ENCODE measurements at places on chromosomes 5 and 9.
A peak's percentile ranks its signal among the peaks of the same experiment; 100 is the strongest.

DNA sequence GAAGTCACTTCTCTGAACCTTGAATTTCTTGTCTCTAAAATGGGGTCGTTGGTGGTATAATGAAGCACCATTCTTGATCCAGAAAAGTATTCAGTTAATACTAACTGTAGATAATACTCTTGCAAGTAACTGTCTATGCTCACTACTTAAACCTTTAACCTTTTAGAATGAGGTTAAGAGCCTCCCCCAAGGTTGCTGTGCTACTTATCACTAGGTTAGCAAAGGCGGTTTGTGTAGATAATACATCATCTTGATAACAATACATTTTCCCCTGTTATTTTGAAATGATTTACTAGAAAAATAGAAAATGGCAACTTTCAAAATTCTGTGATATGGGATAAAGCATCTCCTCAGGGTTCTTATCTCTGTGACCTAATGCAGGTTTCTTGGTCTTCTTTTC is 12.6 kb downstream of the MAP3K1 start:
- no peak for DNase-seq

- DNase-seq = no peak
Measured at GRCh38 chr5:172606156-172606785, 34.8 kb upstream of the NEURL1B start.

- DNase-seq = no peak
Measured at GRCh38 chr5:177306674-177307543, 3.3 kb downstream of the PRELID1 start.

- no peak for DNase-seq
Measured at GRCh38 chr5:138605254-138605972, 30.2 kb upstream of the HSPA9 start.

DNA sequence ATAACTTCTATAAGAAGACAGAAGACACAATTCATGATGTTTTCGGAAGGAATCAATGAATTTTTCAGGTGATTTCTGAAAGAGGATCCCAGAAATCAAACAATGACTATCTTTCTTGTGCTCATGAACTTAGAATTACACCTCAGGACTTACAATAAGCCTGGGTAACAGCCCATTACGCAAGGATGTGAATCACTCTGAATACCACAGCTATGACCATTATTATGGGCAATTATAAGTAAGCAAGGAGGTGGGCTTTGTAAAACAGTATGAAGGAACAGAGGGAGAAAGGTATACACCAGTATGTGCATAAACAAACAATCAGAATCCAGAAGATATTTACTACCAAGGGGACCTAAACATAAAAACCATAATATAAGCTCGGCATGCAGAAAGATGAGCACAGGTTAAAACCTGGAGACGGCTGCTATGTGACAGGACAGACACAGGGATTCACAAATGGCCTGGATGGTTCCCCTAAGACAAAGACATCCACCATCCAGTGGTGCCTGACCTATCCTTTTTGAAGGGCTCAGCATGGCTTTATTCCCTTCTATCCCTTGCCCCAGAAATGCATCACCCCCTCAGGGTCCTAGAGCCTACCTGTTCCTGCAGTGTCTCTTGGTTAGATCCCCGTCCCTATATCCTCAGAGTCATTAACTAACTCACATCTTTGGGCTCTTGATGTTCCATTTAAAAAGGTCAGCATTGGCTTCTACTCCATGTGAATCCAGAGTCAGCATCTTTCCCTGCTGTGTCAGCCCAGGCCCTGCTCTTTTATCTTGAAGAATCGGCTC is 21.8 kb upstream of the PPP2CA start:
- DNase-seq = no peak

DNA sequence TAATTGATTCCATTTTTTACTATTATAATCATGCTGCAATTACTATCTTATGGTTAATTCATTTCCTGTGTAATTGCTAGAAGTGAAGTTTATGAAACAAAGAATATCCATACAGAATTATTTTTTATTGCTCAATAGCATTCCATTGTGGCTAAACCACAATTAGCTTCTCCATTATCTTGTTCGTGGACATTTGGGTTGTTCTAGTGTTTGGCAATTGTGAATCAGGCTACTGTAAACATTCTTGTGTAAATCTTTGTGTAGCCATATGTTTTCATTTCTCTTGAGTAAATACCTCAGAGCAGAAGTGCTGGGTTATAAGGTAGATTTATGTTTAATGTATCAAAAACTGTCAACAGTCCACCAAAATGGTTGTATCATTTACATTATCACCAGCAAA is 341.1 kb downstream of the MAT2B start:
- DNase-seq = no peak

DNA sequence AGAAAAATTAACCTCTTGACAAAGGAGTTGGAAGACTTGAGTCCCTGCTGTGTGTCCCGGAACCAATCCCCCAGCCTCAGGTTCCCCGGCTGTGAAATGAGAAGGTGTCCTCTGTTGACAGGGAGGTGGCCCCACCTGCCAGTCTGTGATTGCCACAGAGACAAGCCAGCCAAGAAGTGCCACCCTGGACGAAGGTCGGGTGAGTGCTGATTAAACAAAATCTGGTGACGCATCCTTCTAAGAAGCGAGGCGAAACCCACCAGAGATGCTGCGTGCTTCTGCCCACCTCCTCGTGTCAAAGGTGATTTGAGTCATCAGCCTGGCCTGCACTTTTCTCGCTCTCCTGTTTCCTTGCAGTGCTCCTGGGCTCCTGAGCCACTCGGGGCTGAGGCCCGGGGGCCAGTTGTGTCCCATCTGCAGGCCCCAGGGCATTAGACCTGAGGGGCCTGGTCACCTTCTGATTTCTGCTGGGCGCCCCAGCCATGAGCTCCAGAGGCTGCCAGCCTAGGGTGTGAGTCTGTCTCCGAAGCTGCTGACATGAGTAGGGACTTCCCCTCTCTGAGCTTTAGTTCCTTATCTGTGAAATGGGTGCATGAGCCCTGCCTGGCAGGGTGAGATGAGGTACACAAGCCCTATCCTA is 28.7 kb downstream of the NEK6 start:
- DNase-seq = peak; percentile 5

DNA sequence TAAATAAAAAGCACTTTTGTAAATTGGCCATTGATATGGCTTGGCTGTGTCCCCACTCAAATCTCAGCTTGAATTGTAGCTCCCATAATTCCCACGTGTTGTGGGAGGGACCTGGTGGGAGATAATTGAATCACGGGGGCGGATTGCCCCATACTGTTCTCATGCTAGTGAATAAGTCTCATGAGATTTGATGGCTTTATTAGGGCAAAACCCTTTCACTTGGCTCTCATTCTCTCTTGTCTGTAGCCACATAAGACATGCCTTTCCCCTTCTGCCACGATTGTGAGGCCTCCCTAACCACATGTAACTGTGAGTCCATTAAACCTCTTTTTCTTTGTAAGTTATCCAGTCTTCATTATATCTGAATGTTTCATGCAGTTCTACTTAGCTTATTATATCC is 153.2 kb downstream of the TARS1 start:
- DNase-seq = no peak

- DNase-seq = no peak
Measured at GRCh38 chr5:136526021-136526420, 160.7 kb upstream of the TRPC7 start.

DNA sequence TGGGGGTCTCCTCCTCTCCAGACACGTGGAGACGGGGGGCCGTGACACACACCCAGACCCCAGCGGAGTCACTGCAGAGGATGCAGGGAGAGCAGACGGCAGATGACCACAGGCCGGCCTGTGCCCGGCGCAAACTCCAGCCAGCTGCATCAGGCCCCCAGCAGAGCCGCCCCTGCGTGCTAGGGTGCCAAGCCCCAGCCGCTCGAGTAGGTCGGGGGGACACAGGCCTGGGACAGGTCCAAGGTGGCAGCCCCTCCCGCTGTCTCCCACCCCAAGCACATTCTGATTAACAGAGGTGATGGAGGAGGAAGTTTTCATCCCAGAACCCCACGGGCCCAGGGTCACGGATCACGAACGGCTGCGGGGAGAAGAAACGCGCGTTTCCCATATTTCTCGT is 14.4 kb downstream of the NACC2 start:
- no peak for DNase-seq

DNA sequence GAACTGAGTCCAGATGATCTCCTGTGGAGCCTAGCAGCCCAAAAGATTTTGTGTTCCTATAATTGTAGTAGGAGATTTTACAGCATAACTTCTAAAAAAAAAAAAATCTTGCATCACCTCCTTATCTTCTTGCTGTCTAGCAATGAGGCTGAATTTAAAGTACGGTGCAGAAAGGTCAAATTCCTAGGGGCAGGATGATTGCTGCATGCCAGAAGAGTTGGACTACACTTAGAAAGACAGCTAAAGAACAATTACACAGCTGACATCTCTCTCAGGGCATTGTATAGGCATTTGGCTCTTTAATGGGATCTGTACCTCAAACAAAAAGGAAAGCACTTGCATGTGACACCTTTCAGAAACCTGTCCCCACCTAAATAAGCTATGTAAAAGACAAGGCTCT is 443.2 kb downstream of the HCN1 start:
- DNase-seq = no peak

DNA sequence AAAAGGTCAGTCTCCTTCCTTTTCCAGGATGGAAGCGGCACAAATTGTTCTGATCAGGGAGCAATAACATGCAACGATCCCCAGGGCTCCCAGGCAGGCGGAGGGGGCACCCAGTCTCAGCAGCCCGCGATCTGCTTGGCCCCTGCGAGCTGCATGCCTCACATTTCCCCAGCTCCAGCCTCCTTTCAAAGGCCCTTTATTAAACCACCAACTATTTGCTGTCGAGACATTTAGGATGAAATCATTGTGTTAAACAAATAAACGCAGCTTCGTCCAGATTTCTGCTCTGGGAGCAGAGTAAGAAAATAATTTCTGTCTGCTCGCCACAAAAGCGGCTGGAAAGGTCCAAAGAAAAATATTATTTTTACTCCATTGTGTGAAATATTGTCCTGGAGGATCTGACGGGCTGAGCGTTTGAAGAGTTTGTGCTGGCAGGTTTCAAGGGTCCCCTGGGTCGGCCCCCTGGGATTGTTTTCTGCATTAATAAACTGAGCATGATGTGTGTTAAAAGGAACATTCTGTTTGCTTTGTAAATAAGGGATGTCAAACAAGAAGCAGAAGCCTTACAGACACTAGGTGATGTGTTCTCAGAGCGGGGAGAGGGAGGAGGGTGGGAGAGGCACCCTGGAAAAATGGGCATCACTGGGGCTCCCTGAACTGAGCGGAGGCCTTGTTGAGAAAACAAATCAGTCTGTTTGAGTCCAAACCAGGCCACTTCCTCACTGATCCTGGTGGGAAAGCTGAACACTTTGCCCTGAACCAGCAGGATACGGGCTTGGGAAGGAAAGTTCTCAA is 110.1 kb downstream of the FOXD1 start:
- DNase-seq = no peak

DNA sequence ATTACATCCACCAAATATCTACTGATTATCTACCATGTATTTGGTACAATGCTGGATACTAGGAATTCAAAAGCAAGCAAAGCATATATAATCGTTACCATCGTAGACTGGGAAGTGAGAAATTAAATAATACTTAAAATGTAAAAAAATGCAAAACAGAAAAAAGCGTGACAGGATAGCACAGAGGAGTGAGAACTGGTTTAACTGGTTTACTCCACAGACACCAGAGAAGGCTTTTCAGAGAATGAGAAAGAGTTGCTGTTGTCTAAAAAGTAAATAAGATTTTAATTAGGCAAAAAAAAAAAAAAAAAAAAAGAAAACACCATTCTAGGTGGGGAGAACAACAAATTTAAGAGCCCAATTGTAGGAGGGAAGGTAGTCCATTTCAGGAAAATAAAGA is 657.9 kb upstream of the ST8SIA4 start:
- DNase-seq = no peak

DNA sequence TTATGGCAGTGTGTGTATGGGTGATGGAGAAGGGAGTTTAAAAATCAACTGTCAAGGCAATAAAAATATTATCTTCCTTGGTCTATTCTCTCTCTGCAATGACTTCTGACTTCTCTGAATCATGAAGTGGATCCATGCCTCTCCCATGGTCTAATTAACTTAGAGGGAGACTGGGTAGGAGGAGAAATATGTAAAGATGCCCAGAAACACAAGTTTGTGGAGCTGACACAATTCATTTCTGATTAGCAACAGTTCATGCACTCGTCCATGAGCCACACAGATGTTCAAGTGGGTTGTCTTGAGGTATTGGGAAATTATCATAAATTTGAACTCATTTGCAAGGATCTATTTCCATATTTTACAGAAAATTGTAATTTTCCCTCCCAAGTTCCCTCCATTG is 38.1 kb downstream of the INSYN2B start:
- DNase-seq = no peak

- DNase-seq = no peak
Measured at GRCh38 chr5:154937186-154937717, 759 bp downstream of the GEMIN5 start.

GRCh38 chr9:68648971-68649370 is 56.1 kb upstream of the PIP5K1B start:
- DNase-seq = no peak

- DNase-seq = no peak
Measured at GRCh38 chr9:33046061-33046460, 21.0 kb downstream of the DNAJA1 start.

GRCh38 chr5:172830876-172831662 is 3.0 kb upstream of the ERGIC1 start:
- no peak for DNase-seq
